Stomach (tissue), 19 donors: ENCODE measurements at places on chromosomes 16 and 17. TPM values are rescaled to one million over a fixed set of nuclear protein-coding genes. Genes with fewer than 3 reads are reported as not detected.

DNA sequence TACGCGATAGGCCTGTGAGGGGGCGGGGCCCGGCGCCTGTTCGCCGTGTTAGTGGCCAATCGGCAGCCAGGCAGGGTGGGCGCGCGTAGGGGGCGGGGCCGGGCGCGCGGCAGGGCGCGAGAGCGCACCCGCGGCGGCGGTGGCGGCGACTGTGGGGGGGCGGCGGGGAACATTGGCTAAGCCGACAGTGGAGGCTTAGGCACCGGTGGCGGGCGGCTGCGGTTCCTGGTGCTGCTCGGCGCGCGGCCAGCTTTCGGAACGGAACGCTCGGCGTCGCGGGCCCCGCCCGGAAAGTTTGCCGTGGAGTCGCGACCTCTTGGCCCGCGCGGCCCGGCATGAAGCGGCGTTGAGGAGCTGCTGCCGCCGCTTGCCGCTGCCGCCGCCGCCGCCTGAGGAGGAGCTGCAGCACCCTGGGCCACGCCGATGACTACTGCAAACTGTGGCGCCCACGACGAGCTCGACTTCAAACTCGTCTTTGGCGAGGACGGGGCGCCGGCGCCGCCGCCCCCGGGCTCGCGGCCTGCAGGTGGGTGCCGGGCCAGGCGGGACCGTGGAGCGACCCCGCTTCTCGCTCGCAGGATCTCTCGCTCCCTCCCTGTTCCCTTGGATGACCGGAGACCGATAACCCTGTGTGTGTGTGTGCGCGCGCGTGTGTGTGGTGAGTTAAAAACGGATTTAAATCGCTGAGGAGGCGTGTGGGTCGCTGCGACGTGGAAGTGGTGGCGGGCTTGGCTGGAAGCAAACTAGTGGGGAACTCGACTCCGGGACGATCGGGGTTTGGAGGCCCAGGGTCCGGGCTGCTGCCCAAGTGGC, at the start of gene NFATC3:
TSS of gene NFATC3 (plus strand) at position 112 of the 813 bp plus-strand sequence. CDS start at position 424, 312 bp downstream.
- H3K4me3 ChIP-seq, result peak within 1 kb of the TSS; percentile 83
- H3K27ac ChIP-seq, result peak within 1 kb of the TSS; percentile 96
- peaks cover 56% of the 10 kb centered on the region for H3K4me1 ChIP-seq
- peak; percentile 99 for DNase-seq

- H3K36me3 ChIP-seq, result peaks cover 10% of the 10 kb centered on the region
- no peak for DNase-seq
- H3K27me3 ChIP-seq, result no peaks in the 10 kb centered on the region
- H3K27ac ChIP-seq, result no peak overlapping the region
Observed at GRCh38 chr16:14456793-14457481, 173.1 kb downstream of the PARN start.

DNA sequence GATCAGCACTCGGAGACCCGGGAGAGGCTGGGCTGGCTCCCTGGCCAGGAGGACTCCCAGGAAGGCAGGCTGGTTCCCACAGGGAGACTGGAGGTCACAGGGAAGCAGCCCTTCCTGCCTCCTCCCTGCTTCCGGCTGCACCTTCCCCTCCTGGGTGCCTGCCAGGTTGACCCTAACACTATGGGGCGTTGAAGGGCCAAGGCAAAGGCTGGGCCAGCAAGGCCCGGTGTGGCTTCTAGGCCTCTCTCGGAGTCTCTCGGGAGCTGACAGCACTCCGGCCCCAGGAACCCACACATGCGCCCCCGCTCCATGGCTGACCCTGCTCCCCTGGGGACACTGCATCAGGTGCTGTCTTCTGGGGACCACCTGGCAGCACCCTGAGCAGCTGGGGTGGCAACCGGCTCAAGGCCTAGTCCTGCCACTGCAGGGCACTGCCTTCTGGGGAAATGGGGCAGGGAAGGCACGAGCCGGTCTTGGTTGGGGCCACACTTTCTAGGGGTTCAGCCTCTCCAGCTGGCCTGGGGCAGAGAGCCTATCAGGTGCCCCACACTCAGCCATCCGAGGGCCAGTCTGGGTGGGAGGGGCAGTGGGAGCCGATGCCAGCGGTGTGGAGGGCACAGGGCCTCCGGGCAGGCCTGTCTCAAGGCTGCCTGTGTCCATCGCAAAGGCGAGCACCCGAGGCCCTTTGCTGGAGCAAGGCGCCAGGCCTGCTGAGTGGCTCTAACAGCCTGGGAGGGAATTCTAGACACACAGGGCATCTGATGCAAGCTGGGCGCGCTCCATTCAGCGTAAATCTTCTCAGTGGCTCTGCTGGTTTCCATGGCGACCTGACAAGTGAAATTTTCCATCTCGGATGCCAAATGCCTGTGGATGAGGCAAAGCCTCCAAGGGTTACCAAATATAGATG, 5.6 kb upstream of the MTSS2 start:
- H3K27ac ChIP-seq, result peak overlapping the region; percentile 50
- H3K4me3 ChIP-seq, result no peak overlapping the region
- no peaks in the 10 kb centered on the region for H3K27me3 ChIP-seq
- peak; percentile 94 for DNase-seq
- H3K36me3 ChIP-seq, result no peaks in the 10 kb centered on the region
- H3K4me1 ChIP-seq, result peaks cover 78% of the 10 kb centered on the region

DNA sequence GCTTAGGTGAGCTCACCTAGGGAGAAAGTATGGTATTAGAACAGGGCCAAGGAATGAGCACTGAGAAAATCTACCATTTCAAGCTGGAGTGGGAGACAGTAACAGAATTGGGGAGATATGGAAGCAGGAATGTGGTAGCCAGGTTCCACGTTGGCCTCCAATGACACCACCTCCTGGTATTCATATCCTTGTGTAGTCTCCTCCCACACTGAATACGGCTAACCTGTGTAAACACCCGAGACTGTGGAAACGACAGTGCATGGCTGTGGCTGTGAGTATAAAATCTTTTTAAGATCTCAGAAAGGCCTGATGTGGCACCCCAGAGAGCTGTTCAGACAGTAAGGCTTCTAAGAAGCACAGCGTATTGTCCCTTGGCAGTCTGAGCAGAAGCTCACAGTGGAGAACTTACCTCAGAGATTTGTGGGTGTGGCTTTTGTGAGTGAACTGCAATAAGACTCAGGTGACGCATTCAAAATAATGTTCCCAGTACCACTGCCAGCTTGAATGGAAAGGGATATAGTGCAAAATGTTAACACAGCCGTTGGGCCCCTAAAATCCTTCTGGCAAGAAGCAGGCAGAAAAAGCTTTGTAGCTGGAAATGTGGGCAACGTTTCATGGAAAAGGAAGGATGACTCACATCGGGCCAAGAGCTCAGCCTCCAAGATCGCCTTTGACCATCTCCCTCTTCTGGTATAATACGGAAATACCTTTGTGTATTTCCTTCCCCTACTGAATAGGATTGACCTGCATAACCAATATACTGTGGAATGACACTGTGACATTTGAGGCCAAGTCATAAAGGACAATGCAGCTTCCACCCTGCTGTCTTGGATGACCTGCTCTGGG, 14.4 kb downstream of the SDR42E1 start:
- no peaks in the 10 kb centered on the region for H3K27me3 ChIP-seq
- H3K27ac ChIP-seq, result peak overlapping the region; percentile 20
- DNase-seq, result no peak
- H3K4me3 ChIP-seq, result no peak overlapping the region

DNA sequence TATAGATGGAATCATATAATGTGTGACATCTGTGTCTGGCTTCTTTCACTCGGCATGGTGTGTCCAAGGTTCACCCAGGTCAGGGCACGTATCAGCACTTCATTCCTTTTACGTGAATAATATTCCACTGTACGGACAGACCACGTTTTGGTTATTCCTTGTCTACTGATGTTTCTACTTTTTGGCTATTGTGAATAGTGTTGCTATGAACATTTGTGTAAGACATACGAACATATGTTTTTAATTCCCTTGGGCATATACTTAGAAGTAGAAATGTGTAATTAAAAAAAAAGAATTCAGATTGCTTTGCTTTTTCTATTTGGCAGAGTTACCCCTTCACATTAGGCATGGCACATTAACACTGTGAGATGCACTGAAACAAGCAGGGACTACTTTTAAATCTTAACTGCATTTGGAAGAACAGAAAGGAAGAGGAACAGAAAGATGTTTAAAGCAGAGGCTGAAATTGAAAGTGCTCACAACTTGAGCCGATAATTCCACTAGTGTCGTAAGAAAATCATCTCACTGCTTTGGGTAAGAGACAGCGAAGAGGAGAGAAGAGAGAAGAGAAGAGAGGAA, 105.3 kb downstream of the VPS53 start:
- H3K4me1 ChIP-seq, result no peaks in the 10 kb centered on the region
- no peak for DNase-seq
- H3K27ac ChIP-seq, result no peak overlapping the region
- no peaks in the 10 kb centered on the region for H3K27me3 ChIP-seq

DNA sequence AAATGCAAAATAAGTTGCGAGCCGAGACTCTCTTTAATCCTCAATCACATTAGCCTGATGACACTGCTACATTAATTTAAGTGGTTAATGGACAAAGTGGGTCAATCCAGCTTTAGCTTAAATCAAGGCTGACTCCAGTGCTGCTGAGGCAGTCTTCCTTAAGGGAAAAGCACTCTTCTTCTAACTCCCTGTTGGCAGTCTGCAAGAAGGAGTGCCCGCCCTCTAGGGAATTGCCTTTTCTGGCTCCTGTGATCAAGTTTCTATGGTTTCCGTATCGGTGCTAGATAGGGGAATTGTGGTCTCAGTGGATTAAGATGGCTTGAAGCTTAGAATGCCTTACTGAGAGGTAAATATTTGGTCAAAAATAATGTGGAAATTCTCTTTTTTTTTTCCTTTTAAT, 41.0 kb downstream of the HS3ST3B1 start:
- DNase-seq, result no peak
- no peaks in the 10 kb centered on the region for H3K36me3 ChIP-seq
- no peaks in the 10 kb centered on the region for H3K4me1 ChIP-seq
- no peak overlapping the region for H3K27ac ChIP-seq
- H3K4me3 ChIP-seq, result no peak overlapping the region

The CFAP97D1 gene
- not detected for total RNA-seq

The HOXB4 gene
- total RNA-seq, result 0.45 TPM

The C17orf107 gene
- 3.1 TPM for total RNA-seq

The TOX3 gene
- total RNA-seq, result 169 TPM
